NCI-H1436 treated with DMSO at 0.1 percent for 48 hours (cell line): ENCODE measurements at places on chromosomes 2 and 18.

DNA sequence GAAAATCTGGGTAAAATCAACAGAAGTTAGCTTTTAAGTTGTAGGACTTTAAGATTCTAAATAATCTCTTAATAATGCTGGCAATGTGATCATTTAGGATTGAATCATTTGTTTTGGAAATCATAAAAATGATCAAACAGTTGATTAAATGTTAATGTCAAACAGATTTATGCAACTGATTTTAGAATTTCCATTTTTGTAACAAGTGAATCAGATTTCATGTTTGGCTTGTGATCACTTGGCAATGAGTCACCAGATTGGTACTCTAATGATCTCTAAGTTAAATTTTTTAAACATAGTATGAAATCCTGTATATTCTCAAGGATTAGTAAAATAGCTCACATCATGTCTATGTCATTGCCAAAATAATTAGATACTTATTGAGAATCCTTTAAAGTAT is 50.1 kb upstream of the UNC80 start:
- no peak for DNase-seq

DNA sequence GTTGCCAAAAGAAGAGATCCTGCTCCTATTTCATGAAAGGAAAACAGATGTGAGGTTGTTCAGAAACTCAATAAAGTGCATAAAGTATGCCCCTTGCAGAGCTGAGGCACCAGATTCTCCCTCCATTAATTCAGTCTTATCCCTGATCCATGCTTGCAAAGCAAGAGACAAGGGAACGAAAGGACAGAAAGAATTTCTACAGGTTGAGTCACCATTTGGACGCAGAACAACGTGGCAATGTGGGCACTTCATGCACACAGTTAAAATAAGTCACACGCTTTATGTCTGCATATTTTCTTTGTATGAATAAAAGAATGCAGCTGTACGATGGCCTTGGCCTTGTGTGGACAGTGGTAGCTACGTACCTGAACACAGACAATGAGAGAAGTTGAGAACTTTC is 321.7 kb upstream of the REV1 start:
- DNase-seq, result no peak

DNA sequence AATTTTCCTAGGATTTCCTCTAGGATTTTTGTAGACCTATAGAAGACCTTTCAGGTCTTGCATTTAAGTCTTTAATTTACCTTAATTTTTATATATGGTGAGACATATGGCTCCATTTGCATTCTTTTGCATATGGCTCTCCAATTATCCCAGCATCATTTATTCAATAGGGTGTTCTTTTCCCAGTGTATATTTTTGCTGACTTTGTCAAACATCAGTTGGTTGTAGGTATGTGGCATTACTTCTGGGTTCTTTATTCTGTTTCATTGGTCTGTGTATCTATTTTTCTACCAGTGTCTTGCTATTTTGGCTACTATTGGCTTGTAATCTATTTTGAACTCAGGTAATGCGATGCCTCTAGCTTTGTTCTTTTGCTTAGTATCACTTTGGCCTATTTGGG is 239.8 kb upstream of the CNTNAP5 start:
- DNase-seq, result no peak

DNA sequence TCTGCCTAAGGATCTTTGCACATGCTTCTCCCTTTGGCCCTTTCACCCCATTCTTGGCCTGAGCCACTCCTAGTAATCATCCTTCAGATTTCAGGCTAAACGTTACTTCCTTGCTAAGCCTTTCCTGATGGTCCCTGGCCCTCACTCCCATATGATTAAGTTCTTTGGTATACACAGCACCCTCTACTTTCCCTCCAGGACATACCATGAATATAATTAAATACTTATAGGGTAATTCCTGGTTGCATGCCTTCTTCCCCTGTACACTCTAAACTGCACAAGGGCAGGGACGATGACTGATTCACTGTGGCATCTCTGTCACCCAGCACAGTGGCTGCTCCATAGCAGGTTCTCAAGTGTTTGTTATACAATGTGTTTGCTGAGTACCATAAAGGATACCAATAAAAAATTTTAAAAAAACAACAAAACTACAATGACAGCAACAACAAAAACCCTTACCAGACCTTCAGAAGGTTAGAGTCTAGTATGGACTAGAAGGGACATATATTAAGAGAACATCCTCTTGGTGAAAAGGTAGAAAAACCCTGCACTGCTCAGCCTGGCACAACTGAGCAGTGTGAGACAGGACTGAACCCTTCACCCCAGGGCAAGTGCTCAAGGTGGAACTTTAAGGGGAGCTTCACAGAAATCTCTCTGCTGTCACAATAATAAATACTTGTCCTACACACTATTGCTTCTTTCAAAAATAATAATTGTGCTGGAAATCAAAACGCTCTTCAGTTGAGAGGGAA is 76.2 kb downstream of the AAK1 start:
- DNase-seq, result no peak

- DNase-seq, result no peak
Measured at GRCh38 chr2:127231130-127231865, 11.2 kb upstream of the CYP27C1 start.

DNA sequence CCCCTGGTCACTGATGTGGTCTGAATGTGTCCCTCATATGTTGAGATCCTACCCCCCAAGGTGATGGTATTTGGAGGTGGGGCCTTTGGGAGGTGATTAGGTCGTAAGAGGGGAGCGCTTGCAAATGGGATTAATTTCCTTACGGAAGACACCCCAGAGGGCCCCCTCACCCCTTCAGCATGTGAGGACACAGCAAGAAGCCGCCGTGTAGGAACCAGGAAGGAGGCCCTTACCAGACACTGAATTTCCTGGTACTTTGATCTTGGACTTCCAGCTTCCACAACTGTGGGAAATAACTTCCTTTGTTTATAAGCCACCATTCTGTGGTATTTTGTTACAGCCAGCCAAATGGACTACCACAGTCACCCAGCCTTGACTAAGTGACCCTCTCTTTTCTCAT is 35.9 kb downstream of the NCK2 start:
- DNase-seq, result no peak

- DNase-seq, result no peak
Measured at GRCh38 chr2:73893764-73894474, 1.1 kb downstream of the ACTG2 start.

DNA sequence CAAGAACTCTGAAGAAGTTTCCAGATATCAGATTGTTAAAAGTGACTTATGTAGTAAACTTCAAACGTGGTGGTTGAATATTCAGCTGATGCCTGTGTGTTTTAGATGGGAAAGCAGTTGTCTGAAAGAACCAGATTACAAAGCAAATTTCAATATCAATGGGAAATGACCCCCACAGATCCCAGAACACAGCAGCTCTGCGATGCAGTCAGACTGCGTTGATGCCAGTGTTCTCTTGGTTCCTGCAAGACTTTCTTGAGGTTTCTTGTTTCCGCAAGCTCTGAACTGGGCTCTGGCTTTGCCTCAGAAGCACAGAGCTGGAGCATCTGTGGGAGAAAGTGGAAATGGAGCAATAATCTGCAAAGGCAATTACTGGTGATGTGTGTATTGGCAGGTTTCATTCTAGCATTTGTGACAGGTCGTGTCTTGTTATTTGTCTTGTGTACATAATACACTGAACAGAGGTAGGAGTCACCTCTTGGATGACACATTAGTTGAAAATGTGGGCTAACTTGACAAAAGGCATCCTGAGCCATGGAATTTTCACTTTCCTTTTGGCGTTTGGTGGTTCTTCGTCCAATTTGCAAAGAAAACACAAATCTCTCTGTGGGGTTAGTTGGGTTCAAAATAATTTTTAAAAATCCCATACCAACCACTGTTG is 10.8 kb upstream of the LYPD6B start:
- no peak for DNase-seq

GRCh38 chr18:35730691-35731370 is 149.3 kb downstream of the GALNT1 start:
- DNase-seq, result no peak

GRCh38 chr2:127674241-127675209 is 805 bp downstream of the LIMS2 start:
- no peak for DNase-seq

- DNase-seq, result no peak
Measured at GRCh38 chr2:99787769-99788382, 298.1 kb upstream of the REV1 start.

DNA sequence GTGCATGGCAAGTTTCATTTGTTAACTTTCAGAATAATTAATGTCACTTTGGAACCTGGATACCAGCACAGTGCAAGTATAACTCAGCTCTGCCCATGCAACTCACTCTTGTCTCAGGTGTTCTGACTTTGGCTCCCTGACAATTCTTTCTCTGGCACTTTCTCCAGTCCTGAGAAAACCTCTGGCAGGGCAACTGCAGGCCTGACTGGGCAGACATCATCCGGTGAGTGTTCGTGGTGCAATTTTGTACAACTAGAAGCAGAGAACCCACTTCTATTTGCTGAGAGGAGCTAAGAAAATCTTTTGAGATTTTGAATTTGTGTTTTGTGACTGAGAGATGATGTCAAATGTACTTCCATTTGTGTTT is 143.0 kb downstream of the AQP4 start:
- DNase-seq, result no peak

DNA sequence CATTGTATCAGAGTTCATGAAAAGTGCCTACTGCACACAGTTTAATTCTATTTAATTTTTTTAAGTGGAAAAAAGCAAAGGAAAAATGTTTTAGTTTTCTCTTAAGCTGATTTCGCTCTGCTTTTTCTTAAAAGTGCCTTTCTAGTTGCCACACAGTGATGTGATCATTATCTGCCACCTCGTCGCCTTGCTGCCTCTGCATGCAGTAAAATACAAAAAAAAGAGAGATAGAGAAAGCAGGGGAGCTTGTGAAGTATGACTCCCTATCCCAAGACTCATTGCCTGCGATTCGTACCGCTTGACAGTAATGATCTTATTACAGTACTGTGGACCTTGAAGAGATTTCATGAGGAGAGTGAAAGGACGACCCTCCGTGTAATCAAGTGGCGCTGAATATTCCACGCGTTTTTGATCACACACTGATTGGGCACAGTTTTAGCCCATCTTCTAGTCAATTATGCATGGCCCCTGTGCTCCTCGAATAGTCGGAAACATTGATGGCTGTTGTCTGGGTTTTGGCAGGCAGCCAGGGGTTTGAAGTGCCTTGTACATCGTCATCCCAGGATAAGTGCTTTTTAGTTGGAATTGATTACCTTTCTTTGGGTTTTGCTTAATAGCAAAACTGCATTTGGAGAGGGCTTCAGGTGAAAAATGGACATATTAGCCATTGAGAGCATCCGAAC is 188.3 kb downstream of the GBX2 start:
- peak; percentile 7 for DNase-seq

DNA sequence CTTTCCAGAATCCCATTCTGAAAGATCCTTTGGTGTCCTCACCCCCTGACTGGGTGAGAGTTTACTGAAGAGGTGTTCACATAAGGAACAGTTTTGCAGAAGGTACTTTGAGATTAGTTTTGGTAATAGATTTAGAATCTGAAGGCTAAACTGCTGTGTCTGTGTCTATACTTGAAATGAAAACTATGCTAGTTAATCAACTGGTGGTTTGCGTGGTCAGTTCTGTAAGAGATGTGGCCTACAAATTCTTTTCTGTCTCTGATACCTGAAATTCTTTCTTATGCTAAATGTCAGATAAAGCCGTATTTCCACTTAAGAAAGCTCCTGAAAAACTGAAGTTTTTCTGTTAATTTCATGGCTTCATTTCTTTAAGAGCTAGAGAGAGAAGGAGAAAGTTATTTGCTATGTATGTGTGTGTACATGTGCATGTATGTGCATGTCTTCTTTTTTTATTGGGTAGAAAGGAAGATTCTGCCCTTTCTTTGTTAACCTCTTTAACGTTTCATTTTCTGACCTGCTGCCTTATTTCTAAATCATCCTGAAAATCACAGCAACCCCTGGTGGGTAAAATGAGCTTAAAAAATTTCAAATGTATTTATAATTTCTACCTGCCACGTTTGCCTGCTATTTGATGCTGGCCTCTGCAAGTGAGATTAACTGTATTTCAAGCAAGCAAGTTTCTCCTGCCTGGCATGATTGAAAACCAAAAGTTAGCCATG is 552.0 kb upstream of the NRP2 start:
- DNase-seq, result no peak

GRCh38 chr2:172783165-172783898 is 47.7 kb downstream of the RAPGEF4 start:
- no peak for DNase-seq

GRCh38 chr2:139872032-139872431 is 1091.8 kb upstream of the NXPH2 start:
- DNase-seq, result no peak

DNA sequence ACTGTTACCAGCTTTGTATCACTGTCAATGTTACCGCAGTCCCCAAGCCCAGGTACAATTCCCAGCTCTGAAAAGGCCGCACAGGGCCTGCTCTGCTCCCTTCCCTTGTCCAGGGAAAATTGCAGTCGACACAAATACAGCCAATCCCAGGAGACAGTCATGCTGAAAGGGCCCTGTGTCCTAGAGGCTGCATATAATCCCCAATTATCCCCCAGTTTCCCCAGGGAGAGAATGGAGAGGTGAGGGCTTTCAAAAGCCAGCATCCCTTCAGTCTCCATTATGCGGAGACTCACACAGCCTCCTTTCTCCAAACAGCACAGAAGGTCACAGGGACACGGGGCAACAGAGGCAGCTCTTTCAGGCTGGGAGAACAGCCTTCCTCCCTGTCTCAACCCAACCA is 17.1 kb upstream of the CTIF start:
- DNase-seq, result no peak

DNA sequence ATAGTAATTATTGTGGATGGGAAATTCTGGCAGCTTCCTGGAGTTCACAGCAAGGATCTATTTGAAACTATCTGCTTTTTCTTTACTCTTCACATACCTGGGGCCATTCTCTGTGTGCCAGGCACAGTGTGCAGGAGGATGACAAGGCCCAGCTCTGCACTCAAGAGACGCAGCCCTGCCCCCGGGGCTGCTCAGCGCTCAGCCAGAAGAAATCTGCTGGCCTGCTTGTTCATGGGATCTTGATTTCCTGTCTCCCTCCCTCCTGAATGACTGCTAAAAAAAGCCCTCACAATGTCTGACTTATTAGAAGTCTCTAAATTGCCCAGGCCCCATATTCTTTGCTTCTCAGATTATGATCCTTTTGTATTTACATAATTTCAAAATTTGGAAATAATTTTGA is 210.9 kb downstream of the DCDC2C start:
- DNase-seq, result no peak

DNA sequence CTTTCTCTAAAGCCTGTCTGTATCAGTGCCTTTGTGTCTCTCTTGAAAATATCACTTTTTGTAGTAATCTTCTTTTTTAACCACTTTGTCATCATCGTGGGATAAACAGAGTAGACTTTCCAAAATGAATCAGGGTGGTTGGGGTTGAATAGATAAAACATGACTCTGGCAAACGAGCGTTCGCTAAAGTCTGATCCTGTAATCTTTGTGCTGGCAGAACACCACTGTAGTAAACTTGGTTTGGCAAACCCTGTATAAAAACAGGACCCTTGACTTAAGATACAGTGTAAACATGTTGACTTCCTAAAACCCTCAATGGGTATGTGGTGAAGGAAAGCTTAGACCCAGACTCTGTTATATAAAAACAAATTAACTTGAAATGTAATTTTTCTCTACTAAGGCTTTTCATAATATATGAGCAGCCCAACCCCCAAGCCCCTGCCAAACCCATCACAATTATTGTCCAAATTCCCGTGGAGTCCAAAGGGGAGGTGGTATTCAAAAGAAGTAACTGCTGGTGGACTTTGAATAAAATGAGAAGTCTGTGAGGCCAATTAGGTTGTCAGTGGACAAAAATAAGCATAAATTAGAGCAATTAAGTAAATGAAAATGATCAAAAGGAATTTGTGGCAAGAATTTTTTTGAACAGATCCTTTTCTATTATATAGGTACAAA is 52.2 kb downstream of the COLEC12 start:
- no peak for DNase-seq
